ENCODE measurements at places on chromosomes 7 and 10.

DNA sequence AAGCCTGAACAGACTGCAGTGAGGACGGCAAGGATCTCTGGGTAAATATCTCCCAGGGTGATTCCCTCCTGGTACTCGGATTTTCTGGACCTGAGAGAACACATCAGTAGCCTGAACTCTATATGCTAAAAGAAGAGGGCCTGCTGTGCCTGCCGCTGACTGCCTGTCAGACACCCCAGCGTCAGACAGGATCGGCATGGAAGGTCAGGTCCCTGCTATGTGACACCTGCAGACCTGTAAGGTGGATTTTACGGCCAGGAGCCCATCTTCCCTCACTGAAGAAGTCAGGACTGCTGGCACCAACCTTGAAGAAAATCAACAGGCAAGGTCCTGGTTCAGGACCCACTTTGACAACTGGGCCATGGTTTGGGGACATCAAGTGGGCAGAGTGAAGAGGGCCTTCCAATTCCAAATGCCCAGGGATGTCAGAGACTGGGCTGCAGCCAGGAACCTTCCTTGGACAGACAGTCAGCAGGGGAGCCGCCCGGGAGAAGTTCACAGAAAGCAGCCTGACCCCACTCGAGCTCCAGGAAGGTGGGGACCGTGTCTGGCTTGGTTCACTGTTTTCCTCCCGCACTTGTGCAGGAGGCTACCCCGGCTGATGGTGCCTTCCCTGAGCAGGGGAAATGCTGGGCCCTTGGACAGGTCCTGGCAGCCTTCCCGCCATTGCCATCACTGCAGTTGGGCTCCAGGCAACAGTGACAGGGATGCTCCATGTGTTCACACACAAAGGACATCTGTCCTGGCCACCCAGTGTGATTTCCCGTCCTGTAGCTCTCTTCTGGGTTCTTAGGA lies 91.8 kb upstream of the LANCL2 start:
- no peak for DNase-seq

- DNase-seq: peak; percentile 77
Observed at GRCh38 chr10:121921238-121921931, 6.4 kb downstream of the ATE1 start.

- no peak for DNase-seq
Observed at GRCh38 chr10:9294132-9294663, 1239.7 kb downstream of the GATA3 start.

GRCh38 chr7:117839507-117839906 lies 33.7 kb downstream of the CTTNBP2 start:
- no peak for DNase-seq

- peak; percentile 99 for DNase-seq
Observed at GRCh38 chr10:75401569-75402485, at the start of gene ZNF503. ZNF503 (minus strand) TSS chr10:75401764; CDS start chr10:75401419, 345 bp downstream.

DNA sequence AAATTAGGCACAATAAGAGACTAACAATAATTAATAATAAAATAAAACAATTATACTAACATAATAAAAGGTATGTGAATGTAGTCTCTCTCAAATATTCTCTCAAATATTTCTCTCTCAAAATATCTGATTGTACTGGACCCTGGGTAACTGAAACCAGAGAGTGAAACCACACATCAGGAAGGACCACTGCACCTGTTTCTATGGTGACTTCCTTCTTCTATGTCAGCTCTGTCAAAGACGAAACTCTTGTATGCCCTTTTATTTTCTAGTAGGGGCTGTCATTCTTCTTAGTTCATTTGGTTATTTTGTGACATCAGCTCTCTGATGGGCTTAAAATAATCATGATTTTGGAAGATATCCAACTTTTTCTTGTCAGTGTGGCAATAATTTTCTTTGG lies 428.0 kb upstream of the TPK1 start:
- no peak for DNase-seq

- peak; percentile 57 for DNase-seq
Observed at GRCh38 chr10:24349379-24350001, 140.6 kb downstream of the KIAA1217 start.

DNA sequence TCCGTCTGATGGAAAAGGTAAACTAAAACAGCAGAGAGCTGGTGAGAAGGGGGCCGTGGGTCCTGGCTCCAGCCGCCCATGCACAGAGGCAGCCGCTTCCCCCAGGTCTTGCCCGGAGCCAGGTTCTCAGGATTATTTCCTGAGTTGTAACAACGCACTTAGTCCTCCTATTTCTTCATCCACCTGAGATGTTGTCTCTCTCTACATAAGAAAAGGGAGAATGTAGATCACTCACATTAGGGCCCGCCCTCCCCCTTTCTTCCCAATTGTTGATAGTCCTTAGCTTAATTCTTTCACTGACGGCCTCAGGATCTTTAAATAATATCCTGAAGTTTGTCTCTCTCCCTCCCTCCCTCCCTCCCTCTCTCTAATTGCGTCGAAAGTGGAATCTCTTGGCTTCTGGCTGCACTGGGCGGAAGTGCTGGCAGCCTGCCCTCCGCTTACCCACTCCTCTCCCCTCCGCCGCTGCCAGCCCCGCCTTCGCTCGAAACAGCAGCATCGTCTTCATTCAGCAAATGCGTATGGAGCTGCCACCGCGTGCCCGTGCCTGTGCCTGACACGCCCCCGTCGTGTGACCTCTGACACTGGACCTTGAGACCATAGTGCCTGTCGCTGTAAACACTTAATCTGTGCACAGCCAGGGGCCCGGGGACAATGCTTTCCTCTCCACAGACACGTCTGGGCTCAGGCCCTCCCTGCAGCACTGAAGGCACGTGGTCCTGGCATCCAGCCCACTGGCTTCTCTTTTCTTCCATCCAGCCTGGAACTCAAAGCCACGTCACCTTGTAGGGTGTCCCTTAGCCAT lies 174.5 kb upstream of the PPP2R2D start:
- DNase-seq: peak; percentile 1

DNA sequence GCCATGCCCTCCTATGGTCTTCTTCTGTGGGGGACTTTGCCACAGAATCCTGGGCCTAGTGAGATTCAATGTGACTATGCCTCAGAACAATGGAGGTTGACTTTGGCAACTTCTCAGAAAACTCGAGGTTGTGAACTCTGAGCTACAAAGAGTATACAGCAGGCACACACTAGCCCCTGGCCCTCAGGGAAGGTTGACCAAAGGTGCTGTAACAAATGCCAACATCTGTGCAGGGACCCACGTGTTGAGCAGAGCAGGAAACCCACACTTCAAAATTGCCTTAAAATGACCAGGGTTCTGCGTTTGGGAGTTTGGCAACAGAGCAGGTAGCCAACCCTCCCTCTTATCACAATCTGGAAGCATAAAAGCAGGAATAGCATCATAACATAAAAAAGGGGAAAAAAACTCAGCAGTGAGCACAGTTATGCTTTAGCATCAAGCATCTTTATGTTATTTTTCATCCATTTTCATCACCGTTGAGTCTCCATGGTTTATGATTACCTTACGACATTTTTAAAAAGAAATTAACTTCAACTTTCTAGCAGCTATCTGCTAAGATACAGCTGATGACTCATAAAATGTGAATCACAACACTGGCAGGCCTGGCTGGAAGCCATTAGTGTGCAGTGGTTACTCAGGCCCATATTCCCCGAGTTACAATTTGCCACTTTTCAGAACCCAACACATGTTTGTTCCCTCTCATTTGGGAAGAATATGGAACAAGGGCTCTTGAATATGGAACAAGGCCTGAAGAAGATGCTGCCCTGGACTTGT lies 11.1 kb downstream of the PRLHR start:
- DNase-seq: peak; percentile 81

- DNase-seq: peak; percentile 20
Observed at GRCh38 chr7:42692621-42693020, 219.2 kb downstream of the C7orf25 start.

GRCh38 chr10:8962249-8962648 lies 907.8 kb downstream of the GATA3 start:
- DNase-seq: no peak

DNA sequence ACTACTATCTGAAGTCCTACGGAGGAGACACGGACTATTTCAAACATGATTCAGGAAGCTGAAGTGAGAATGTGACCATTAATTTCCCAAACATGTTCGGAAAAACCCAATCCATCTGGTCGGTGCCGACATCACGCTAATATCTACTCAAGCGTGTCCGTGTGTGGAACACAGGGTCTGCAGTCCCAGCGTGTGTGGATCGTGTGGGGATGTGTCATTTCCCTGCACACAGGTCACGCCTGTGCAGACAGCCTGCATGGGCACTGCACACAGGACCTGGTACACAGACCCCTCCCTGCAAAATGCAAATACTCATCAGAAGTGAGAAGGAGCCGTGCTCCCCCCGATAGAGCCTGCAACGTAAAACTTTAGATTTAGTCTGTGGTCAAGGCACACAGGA lies 57.8 kb downstream of the CARD11 start:
- DNase-seq: no peak

DNA sequence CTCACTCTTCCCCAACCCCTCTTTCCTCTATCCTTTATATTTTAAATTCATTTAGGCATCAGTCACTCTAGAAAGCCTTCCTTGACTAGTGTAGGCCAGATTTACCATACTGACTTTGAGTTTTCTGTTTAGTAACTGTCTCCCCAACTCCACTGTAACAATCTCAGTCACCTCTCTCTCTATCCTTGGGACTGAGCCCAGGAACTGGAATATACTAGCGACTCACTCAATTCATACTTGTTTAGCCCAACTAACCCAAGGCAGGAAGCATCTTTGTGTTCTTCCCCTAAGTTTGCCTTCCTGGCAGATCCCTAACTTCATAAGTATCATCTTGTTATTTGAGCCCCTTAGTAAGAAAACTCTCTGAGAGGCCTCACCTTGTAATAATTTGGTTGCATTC lies 19.1 kb downstream of the PLCE1 start:
- DNase-seq: no peak

GRCh38 chr7:23247046-23247602 lies 549 bp downstream of the GPNMB start:
- DNase-seq: peak; percentile 4

DNA sequence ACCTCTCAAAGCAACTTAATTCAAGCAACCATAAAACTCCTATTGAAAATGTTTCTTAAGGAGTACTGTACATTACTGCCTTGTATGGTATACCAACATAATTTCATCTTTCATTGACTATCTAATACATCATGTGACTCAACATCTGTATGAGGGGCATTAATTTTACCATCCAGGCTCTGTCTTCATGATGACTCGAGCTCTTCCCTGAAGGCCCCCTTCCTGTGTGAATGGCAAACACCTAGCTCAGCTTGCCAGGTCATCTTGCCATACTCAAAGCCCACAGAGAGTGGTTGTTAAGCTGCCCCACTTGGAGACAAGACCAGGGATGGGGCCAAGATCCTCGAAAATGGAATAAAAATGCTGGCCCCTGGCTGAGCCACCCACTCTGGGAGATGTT lies 82.4 kb downstream of the SGMS1 start:
- DNase-seq: no peak

GRCh38 chr7:30797176-30798040 lies 26.2 kb downstream of the MINDY4 start:
- no peak for DNase-seq

DNA sequence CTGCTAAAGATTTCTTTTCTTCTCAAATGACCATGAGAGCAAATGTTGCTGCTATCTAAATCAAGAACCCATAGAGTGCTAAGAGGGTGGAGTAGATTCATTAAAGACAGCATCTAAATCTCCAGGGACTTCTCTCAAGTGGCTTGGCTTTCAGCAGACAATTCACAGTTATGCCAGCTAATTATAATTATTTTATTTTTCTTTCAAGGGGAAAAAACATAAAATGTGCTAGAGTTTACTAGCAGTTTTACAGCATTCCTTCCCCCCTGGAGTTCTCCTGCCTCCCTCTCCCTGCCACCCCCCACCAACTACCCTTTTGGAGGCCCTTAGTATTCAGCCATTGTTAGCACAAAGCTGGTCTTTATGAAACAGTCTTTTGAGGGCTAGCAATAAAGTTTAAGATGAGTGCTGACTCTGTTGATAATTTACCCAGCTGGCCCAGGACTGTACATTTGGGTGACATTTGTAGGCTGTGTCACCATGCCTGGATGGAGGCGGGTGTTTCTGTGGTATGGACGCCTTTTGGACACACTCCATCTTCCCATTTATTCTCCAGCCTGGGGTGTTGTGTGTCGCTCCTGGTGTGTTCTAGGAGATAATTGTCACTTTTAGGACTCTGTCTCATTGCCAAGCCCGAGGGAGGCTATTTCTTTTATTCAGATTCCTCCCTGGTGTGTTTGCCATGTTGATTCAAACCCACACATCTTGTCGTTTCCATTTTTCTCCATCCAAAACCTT lies 160.2 kb downstream of the CREB5 start:
- DNase-seq: no peak

DNA sequence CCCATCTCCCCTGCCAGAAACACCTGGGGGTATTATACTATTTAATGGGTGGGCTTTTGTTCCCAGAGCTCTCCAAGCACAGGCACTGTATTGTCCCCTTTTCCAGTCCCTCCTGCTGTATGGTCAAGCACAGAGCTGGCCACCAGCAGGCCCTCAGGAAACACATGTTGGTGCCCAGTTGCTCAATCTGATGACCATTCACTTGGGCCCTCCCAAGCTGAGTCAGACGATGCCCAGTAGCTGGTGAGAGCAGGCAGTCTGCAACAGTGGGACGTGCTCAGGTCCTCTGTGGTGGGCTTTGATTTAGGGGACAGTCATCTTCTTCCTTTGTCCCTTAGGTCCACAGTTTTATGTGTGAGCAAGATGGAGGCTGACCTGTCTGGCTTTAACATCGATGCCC lies 11.8 kb downstream of the SFXN2 start:
- DNase-seq: peak; percentile 54

DNA sequence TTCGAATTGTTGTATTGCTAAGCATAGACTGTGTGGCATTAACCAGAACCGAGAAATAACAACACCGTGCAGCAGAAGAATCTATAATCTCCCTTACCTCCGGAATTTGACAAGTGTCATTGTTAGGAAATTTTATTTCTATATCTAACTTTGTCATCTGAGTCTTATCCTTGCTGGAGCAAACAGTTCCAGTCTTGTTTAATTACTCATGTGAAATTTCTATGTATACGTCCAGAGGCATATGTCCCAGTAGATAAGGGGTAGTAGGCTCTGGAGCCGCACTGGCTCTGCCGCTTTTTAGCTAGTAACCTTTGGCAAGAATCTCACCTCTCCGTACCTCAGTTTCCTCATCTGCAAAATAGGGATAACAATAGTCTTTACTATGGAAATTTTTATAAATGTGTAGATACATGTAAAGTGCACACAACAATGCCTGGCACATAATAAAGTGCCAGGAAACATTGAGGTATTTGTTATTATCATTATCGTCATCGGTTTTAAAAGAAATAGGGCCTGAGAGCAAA lies 228.6 kb downstream of the VTI1A start:
- DNase-seq: no peak

DNA sequence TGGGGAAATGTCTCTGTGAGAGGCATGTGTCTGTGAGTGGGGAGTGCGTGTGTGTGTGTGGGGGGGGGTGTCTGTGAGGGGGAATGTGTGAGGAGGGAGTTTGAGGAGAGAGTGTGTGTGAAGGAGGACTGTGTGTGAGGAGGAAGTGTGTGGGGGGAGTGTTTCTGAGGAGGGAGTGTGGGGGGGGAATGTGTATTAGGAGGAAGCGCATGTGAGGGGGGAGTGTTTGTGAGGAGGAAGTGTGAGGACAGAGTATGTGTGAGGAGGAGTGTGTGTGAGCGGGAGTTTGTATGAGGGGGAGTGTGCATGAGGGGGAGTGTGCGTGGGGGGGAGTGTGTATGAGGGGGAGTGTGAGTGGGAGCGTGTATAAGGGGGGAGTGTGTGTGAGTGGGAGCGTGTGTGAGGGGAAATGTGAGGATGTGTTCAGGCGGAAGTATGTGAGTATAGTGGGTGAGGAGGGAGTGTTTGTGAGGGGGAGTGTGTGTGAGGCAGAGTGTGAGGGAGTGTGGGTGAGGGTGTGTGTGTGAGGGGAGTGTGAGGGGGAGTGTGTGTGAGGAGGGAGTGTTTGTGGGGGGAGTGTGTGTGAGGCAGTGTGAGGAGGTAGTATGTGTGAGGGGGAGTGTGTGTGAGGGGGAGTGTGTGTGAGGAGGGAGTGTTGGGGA lies 21.8 kb upstream of the PTPRN2 start:
- no peak for DNase-seq
